ENCODE measurements at places on chromosomes 3 and 15. TPM values are rescaled to one million over a fixed set of nuclear protein-coding genes. Genes with fewer than 3 reads are reported as not detected.

Gene TNK2
- total RNA-seq = 67.1 TPM

- no peak for DNase-seq
Observed at GRCh38 chr3:146818301-146818700, 213.2 kb upstream of the PLSCR5 start.

GRCh38 chr3:177177749-177178221 lies 19.5 kb downstream of the TBL1XR1 start:
- no peak for DNase-seq

GRCh38 chr15:100941536-100941935 lies 22.4 kb downstream of the LRRK1 start:
- DNase-seq = no peak

- no peak for DNase-seq
Observed at GRCh38 chr3:195247086-195247862, 23.7 kb downstream of the XXYLT1 start.

DNA sequence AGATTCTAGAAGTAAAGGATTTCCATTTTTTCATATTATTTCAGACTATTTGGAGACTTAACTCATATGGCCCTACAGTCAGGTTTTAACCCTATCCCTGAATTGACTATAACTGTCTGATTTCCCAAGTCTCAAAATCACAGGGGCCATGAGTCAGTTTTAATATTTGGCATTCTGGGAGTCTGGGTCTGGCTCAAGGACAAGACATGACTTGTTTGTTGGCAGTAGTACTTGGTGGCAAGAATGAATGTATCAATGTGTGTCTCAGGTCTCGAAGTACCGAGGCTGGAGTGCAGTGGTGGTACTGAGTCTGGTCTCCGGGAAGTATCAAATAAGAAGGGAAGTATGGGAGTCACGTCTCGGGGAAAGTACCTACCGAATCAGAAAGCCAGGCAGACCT lies 10.8 kb downstream of the UMPS start:
- DNase-seq = no peak

Gene SPATA12
- total RNA-seq = not detected

All from activated CD4-positive, alpha-beta memory T cell treated with anti-CD3 and anti-CD28 coated beads for 36 hours (primary cell).